Suppressor macrophage treated with lipopolysaccharide for 4 hours (primary cell): ENCODE measurements at places on chromosomes 16 and 17.

- peak; percentile 96 for DNase-seq
Observed at GRCh38 chr17:47239967-47240651, 13.5 kb upstream of the ITGB3 start.

DNA sequence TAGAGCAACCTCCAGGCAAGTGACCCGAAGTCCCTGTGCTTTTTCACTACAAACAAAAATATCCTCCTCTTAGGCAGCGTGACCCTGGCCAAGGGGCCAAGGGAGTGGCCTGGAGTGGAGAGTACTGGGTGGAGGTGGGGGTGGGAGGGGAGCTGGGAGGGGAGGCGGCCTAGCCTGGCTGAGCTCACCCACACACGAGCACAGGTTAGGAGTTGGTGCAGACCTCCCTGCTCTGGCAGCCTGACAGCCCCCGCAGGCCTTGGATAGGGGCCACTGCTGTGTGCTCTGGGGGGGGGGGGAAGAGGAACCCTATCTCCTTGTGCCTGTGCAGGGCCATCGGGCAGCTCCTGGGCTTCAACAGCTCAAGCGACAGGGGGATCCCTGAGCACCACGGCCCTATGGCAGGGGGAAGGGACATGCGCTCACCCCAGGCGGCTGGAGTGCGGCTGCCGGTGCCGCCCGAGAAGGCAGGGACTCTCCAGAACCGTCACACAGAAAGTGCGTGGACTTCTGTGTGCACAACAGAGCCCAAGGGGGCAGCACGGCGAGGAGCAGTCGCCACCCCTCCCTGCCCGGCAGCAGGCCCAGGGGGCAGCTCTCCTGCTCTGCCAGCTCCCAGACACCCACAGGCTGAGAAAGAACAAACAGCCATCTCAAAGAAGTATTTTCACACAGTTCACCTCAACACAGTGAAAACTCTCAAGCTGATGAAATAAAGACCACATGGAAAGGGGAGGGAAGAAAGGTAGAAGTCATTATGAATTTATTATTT lies 13.3 kb downstream of the SLC16A3 start:
- DNase-seq: no peak

DNA sequence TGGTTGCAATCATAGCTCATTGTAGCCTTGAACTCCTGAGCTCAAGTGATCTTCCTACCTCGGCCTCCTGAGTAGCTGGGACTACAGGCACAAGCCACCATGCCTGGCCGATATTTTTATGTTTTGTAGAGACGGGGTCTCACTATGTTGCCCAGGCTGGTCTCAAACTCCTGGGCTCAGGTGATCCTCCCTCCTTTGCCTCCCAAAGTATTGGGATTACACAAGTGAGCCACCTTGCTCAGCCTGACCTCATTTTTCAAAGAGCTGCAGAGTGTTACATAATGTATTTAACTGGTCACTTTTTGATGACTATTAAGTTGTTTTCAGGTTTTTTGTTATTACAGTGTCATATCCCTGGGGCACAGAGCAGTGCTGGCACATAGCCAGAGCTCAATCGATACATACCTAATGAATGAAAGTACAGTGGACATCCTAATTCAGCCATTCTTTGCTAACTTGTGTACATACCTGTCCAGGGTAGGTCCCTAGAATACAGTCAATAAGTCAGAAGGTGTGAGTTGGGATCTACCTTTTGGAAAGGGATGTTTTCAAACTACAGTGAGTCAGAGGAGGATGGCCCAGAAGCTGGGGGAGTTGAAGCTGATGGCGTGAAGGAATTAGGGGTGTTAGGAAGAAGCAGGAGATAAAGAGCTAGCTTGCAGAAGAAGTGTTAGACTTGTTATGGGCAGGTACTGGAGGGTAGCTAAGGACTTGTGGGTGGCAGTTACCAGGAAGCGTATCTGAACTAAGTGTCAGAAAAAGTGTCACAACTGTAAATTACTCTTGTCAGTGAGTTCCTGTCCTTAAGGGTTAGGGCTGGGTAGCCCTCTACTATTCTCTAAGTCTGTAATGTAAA lies 20.1 kb upstream of the CYLD start:
- DNase-seq: no peak

- no peak for DNase-seq
Observed at GRCh38 chr16:6258056-6258455, 1074.6 kb upstream of the RBFOX1 start.

GRCh38 chr17:15657868-15658267 lies 26.2 kb downstream of the TRIM16 start:
- DNase-seq: no peak

- DNase-seq: no peak
Observed at GRCh38 chr17:66836063-66837005, 1.4 kb downstream of the CACNG5 start.
